Right cardiac atrium (tissue), 5 donors: ENCODE measurements at places on chromosomes 3 and 15. TPM values are rescaled to one million over a fixed set of nuclear protein-coding genes. Genes with fewer than 3 reads are reported as not detected.

The WDR53 gene
- total RNA-seq, result 8.9 TPM

The NBEAL2 gene
- total RNA-seq, result 16.6 TPM

DNA sequence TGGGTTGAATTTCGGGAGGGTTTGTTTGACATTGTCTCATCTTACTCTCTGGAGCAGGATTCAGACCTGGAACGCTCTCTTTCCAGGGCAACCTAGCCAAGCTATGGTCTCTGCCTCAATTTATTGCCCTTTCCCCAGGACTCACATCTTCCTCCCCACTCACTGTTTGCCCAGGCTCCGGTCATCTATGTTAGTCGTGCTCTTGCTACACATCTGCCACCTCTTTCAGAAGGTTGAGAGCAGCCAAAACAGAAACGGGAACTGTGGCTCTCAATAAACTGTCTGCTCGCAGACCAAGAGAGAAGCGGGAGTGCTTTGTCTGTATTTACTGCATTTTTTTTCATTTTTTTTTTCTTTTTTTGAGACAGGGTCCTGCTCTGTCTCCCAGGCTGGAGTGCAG lies 81.6 kb downstream of the ST6GAL1 start:
- DNase-seq, result no peak

DNA sequence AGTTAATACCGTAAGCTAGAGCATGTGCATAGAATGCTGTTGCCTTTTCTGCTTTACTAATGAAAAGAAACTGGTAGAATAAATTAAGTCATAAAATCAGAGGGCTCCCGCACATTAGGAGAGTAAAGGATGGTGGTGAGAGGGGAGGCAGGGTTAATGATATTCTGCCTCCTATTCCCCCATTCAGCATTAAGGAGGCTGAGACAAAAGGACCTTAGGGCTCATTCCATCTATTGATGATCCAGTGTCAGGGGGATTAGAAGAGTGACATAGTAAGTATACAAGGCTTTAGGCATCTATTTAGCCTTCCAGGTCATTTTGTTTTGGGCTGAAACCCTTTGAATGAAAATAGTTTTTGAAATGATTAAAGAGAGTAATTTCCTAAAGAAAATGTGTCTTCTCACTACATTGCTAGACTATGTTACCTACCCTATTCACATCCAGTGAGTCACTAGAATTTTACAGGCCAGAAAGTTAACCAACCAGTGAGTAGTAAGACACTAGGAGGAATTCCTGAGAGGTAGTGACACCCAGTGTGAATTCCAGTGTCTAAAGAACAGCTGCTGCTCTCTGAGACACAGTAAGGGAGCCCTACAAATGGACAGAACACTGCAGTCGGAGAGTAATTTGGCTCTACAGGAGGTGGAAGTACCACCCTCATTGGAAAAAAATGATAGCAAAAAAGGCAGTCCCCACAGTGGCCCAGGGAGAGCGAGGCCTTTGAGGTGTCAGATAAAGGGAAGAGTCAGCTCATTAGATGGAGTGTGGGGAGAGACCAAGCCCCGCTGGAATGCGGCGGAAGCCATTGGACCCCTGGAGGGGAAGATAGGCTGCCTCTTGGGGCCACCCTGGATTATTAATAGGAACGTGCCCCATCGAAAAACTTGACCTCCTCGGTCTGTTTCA lies 67.6 kb downstream of the TUSC7 start:
- DNase-seq, result peak; percentile 14

- no peak for DNase-seq
These were observed 15.1 kb downstream of the MYZAP start for GRCh38 chr15:57606816-57607215.

The SYNPR gene
- total RNA-seq, result 5.9 TPM

- DNase-seq, result no peak
These were observed 38.5 kb upstream of the XCR1 start for GRCh38 chr3:46065750-46066256.

The CD200 gene
- 3.8 TPM for total RNA-seq

The DOCK3 gene
- total RNA-seq, result 4.2 TPM

The PSTPIP1 gene
- 2.9 TPM for total RNA-seq

GRCh38 chr3:10353661-10354360 lies 32.9 kb upstream of the SEC13 start:
- DNase-seq, result no peak

DNA sequence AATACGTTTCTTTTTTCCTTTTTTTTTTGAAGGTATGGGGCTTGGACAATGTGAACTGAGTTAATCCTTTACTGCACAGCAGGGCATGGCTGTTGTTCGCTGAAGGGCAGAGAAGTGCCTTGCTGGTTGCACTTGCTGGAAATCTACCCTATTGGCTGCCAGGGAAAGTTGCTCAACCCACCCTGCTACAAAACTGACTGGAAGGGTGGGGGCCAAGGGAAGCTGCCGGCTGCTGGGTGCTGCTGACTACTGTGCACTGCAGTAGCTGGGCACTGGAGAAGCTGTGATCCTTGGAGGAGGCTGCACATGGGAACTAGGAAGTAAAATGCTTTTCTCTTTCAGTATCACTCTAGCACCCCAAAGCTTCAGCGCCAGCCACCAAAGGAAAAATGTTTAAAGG lies 70.5 kb downstream of the ETV5 start:
- DNase-seq, result no peak

The SLC24A5 gene
- not detected for total RNA-seq

DNA sequence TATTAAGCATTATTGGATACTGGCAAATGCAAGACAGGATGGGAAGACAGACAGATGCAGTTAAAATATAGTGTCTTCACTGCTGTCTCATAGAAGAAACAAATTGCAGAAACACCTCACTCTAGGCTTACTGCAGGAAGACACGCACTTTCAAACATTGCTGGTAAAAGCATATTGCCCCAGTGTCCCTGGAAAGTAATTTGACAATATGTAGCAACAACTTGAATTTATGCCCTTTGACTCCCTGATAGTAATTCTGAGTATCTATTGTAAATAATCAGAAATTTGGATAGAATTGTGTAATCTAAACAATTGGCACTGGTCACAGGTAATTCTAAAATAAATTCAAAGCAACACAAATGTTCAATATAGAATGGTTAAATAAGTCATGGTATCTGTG lies 62.0 kb downstream of the MSL2 start:
- no peak for DNase-seq

The COL8A1 gene
- 57.5 TPM for total RNA-seq

The PROK2 gene
- not detected for total RNA-seq

DNA sequence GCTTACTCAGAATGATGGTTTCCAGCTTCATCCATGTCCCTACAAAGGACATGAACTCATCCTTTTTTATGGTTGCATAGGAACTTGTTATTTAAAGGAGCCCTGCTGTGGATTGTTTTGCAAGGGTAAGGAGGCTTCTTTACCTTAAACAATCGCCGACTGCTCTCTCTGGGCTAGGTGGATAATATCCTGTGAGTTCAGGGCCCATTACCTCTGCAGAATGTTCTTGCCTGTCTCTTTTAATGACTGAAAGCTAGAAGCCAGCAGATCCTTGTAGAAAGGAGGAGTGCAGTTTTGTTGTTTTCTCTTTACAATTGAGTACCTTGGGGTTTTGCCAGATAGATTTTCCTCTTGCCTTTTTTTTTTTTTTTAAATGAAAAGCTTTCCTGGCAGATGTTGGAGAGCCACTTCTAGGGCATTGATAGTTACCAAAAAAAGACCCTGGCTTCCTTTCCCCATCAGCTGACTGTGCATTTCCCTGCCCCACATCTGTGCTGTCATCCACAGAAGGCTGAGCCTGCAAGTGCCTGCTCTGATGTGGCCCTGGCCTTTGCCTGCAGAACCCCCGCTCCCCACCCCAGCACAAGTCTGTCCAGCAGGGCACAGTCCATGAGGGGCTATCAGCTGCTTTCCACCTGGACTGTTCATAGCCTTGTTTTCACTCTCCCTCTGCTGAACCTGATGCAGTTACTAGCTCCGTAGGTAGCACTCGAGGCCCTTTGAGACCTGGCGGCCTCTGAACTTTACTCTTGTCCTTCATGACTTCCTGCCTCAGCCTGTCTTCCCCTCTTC lies 113.1 kb downstream of the CHCHD6 start:
- no peak for DNase-seq

The PCBP4 gene
- total RNA-seq, result 81.7 TPM

GRCh38 chr3:138949445-138950005 lies 2.5 kb downstream of the FOXL2NB start:
- DNase-seq, result no peak

The TGM5 gene
- total RNA-seq, result not detected

DNA sequence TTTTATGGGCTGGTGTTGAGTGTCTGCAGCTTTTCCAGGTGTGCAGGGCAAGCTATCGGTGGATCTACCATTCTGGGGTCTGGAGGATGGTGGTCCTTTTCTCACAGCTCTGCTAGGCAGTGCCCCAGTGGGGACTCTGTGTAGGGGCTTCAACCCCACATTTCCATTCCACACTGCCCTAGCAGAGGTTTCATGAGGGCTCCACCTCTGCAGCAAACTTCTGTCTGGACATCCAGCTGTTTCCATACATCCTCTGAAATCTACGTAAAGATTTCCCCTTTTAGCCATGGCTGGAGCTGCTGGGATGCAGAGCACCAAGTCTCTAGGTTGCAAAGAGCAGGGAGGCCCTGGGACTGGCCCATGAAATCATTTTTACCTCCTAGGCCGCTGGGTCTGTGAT lies 11.6 kb downstream of the RFX7 start:
- no peak for DNase-seq

The TEX55 gene
- not detected for total RNA-seq

The HYAL2 gene
- total RNA-seq, result 46.3 TPM

- DNase-seq, result no peak
These were observed 40.5 kb downstream of the COL8A1 start for GRCh38 chr3:99678896-99679295.

The PLSCR2 gene
- 0.23 TPM for total RNA-seq

GRCh38 chr3:55564726-55565125 lies 77.6 kb upstream of the WNT5A start:
- DNase-seq, result no peak

DNA sequence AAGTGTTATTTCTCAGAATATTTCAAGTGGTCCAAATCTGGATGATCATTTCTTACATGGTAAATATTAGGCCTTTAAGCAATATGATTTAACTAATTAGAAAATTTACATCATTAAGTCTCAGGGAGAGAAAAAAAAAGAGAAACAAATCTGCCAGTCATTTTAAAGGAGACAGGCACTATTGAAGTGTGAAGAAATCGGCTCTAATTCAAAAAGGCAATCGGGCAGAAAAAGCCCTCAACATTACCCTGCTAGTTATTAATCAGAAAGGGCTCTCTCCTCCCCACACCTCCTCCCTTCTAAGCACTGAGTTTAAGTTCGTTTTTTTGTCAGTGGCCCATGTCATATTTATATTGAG lies 215.9 kb downstream of the MEIS2 start:
- DNase-seq, result no peak

DNA sequence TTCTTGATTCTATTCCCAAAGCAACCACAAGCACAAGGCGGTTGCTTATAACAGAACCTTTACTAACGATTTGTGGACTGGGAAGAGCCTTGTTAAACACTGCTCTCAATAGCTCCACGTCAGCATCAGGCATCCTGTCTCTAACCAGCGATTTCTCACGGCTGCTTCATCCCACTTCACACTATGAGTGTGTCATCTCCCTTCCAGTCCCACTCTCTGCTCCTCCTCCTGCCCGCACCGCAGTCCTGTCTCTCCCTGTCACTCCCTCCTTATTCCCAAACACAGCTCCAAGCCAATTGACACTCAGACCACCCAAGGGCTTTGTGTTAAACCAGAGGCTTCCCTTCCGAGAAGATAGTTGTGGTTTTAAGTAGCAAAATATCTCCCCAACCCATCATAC lies 94.8 kb downstream of the ABHD5 start:
- DNase-seq, result no peak

The ICE2 gene
- total RNA-seq, result 27.4 TPM

GRCh38 chr3:102255736-102256135 lies 179.1 kb upstream of the ZPLD1 start:
- DNase-seq, result no peak

DNA sequence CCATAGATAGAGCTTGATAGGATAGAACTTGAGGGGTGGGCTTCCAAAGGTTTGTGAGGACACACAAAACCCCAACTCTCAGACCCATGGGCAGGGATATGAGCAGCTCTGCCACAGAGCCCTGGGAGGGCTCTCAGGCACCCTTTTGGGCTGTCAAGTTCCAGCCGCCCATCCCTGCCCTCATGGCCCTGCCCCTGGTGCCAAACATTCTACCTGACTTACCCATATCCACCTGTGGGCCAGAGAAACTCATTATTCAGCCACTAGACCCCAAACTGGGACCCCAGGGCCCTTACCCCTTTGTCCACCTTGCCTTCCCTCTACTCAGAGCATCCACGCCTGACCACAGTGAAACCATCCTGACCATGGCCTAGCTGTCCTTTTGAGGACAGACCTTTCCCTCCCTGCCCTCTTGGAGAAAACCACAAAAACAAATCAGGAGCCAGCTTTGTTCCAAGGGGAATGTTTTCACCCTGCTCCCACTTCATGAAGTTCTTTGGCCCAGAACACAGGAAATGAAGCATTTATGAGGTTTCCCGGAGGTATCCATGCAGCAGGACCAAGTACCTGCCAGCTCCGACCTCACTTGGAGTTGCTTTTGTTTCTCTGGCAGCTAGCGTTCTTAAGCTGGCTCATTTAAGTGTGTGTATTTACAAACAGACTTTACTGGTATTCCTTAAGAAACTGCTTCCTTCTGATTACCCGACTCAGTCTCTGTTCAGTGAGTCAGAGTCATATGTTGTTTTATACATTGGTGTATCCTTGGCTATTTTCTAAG lies 34.2 kb upstream of the GALNT15 start:
- peak; percentile 71 for DNase-seq

- DNase-seq, result no peak
These were observed 128.4 kb downstream of the RAP2B start for GRCh38 chr3:153290268-153291015.

The TM2D3 gene
- total RNA-seq, result 36.5 TPM

DNA sequence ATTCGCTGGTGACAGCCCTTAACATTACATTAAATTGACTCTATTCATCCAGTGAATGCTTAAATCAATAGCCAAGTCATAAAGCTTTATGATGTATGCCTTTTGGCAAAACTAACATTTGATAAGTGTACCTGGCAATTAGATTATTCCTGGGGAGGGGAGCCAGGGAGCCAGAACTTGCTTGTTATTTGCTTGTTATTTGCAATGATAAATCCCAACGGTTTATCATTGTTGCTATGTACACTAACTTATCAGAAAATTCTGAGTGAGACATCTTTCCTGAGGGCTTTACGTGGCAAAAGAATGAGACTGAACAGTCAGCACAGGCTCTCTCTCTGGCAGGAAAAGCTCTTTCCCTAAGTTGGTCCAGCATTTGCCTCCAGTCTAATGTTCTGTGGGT lies 35.8 kb upstream of the FBN1 start:
- DNase-seq, result no peak

The PTX3 gene
- total RNA-seq, result 0.20 TPM

The BTLA gene
- total RNA-seq, result 0.14 TPM

- no peak for DNase-seq
These were observed 2.0 kb downstream of the BHLHE40 start for GRCh38 chr3:4981294-4981664.
